ENCODE measurements at places on chromosomes 3 and 15.
A peak's percentile ranks its signal among the peaks of the same experiment; 100 is the strongest.

GRCh38 chr3:69328103-69328962 lies 57.6 kb downstream of the FRMD4B start:
- no peak for DNase-seq

GRCh38 chr15:58987491-58988005 lies at the start of gene RNF111:
RNF111 (plus strand) TSS chr15:58987663; CDS start chr15:59030823, 43,160 bp downstream.
- peak; percentile 96 for DNase-seq

GRCh38 chr15:61064651-61065050 lies 164.5 kb downstream of the RORA start:
- no peak for DNase-seq

- DNase-seq, result no peak
These were observed 641.1 kb downstream of the MECOM start for GRCh38 chr3:169022457-169022856.

GRCh38 chr3:173173652-173174051 lies 32.6 kb upstream of the SPATA16 start:
- DNase-seq, result no peak

- DNase-seq, result no peak
These were observed 445.1 kb downstream of the FOXP1 start for GRCh38 chr3:71138410-71138809.

DNA sequence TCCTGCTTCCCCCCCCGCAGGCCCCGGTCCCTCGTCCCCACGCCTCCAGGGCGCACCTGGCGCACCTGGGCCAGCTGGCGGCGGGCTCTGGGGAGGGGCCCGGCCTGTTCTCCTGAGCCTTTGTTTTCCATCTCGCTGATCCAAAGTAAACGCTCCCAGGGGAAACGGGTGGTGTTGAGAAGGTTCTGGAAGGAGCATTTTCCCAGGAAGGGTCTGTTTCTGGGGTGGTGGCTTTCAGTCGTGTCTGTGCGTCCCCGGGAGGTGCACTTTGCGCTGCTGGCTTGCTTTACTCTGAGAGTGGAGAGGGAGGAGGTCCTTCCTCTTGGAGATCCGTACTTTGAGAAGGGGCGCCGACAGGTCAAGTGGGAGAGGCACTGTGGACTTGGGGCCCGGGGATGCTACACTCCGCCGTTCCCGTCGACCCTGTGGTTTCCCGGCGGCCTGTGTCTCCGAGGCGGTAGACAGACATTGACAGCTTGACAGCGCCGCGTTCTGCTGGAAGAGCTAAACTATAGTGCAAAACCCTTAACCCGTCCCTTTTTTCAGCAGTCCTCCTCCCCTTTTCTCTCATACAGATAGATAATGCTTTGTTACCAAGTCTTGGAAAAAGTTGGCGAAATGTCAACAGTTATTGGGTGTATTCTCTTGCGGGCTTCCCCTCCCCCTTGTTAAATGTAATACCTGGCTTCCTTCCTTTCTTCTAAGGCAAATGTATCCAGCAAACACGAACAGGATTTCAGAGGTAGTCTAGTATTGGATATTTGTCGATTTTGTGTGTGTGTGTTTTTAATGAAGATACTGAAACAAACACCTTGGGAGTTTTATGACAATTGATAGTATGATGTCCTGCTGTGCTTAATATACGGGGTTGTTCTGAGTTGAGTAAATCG lies 6.5 kb downstream of the TPM1 start:
- peak; percentile 56 for DNase-seq

DNA sequence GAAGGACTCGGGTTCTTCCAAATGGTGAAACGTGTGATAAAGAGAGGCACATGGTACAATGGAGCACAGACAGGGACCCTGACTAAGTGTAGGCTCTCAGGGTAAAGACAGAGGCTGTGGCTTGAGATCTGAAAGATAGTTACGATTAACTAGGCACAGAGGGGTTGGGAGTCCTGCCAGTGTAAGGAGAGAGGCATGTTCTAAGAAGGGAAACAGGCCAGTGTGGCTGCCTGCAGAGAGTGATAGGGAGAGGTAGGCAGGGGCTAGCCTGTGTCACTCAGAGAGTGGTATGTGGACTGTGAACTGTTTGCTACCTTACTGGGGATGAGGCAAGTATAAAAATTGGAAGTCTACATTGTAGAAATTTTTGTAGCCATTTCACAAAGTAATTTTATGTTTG lies 109.5 kb downstream of the PEX5L start:
- no peak for DNase-seq

DNA sequence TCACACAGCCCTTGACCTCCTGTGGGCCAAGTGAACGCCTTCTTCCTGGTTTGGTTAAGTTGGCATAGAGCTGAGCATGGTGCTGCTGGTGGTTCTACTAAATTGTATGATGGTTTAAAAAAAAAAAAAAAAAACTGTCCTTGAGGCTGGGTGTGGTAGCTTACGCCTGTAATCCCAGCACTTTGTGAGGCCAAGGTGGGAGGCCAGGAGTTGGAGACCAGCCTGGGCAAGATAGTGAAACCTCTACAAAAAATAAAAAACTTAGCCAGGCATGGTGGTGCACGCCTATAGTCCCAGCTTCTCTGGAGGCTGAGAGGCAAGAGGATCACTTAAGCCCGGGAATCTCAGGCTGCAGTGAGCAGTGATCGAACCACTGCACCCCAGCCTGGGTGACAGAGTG lies 58.9 kb upstream of the FLNB start:
- no peak for DNase-seq

GRCh38 chr15:57229051-57229450 lies 147.3 kb upstream of the CGNL1 start:
- DNase-seq, result no peak

GRCh38 chr3:170437696-170438407 lies 19.2 kb downstream of the CLDN11 start:
- no peak for DNase-seq

DNA sequence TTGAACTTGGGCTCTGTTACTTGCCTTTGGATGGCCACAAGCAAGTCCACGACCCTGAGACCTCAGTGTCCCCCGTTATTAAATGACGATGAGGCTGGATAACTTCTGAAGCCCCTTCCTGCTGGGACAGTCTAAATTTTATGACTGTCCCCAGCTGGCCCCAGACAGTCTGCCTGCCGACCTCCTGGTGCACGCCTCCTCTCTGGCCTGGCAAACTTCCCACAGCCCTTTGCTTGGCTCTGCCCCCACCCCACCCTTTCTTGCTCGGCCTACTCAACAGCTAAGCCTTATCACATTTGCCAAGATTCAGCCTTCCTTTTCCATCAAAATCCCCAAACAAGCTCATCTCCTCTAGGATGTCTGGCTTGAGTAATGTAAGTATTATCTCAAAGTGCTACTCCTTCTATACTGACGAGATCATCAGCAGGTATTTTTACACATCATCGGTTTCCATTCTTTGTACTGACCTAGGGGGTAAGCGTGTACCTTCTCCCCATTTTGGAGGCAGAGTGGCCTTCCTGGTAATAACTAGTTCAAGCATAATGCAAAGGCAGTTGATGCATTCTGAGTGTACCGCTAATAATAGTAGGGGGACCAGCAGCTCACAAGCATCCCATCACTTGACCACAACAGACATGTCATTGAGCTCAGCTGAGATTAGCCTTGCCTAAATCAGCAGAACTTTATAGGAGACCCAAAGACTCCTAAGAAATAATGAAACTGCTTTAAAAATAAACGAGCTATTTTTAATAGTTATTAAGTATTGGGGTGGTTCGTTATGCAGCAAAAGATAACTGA lies 120.8 kb upstream of the HACD2 start:
- no peak for DNase-seq

- no peak for DNase-seq
These were observed 47.4 kb downstream of the ILDR1 start for GRCh38 chr3:121974601-121975111.

- no peak for DNase-seq
These were observed 157.8 kb downstream of the ADAMTS17 start for GRCh38 chr15:100183921-100184495.

GRCh38 chr3:7950890-7951289 lies 550.7 kb upstream of the LMCD1 start:
- no peak for DNase-seq

DNA sequence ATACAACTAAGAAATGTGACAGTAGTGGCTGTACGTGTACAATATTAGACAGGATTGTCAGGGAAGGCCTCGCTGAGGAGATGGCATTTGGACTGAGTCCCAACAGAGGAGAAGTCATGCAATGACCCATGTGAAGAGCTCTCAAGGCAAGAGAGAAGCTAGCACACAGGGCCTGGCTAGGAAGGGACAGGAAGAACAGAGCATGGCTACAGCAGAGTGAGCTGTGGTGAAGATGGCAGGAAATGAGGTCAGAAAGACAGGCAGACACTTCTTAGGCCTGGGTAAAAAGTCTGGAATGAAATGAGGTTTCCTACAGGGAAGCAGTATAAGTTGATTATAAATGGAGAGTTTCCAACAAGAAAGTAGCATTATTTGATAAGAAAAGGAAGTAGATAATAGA lies 33.2 kb upstream of the LEKR1 start:
- no peak for DNase-seq

DNA sequence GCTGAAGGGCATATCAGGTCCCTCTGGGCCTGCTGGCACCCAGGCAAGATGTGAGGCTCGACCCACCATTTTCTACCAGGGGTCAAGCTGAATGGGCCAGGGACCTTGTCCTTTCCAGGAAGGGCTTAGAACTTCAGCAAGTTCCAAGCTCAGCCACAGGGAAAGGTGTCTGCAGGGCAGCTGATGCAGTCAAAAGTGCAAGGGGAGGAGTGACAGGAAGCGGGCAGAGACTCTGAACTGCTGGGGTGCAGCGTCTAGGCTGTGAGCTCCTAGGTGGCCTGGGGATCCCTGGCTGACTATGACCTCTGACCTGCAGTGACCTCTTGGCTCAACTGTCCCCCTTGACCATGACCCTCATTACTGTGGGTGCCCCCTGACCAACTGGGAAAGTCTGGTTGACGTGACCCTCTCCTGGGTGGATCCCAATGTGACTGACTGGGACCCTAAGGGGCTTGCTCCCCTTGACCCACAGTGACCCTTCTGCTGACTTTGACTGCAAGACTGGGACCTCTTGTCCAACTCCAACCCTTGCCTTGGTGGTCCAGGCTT lies 14.4 kb upstream of the SEC13 start:
- DNase-seq, result no peak

Data from HFFc6 (cell line).